COLO829 (cell line): ENCODE measurements at places on chromosomes 7 and 10.

GRCh38 chr10:14035506-14035905 lies 295.2 kb downstream of the FRMD4A start:
- no peak for DNase-seq

GRCh38 chr7:44057181-44057848 lies 8.1 kb downstream of the PGAM2 start:
- DNase-seq, result no peak

- no peak for DNase-seq
Observed at GRCh38 chr10:63780101-63780500, 258.9 kb downstream of the REEP3 start.

- no peak for DNase-seq
Observed at GRCh38 chr7:3140834-3141233, 97.2 kb upstream of the CARD11 start.
